Activated naive CD4-positive, alpha-beta T cell treated with anti-CD3 and anti-CD28 coated beads, Interleukin-2, amount 10 ng/mL, durations not matched to agents 7 days and 5 days (primary cell): ENCODE measurements at places on chromosomes 5 and 9.
A peak's percentile ranks its signal among the peaks of the same experiment; 100 is the strongest.

- H3K27me3 ChIP-seq = no peaks in the 10 kb centered on the region
- no peaks in the 10 kb centered on the region for H3K36me3 ChIP-seq
Observed at GRCh38 chr5:118249386-118249785, 739.0 kb downstream of the DTWD2 start.

DNA sequence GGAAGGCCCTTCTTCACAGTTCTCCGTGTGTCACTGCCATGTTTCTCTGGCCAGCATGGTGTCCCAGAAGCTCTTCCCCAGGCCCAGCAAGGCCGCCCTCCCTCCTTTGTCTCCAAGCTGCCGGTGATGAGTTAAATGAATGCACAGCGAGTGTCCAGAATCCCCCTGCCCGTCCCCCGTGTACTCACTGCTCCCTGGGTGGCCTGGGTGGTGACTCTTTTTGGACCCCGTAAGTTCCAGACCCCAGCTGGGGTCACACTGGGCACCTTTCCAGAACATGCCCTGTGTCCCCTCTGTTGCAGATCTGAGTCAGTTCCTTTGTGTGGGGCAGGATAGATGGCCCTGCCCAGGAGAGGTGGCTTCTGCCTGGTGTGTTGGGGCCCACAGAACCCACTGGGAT is 95.0 kb downstream of the MRPL36 start:
- DNase-seq = no peak
- no peaks in the 10 kb centered on the region for H3K36me3 ChIP-seq
- H3K27me3 ChIP-seq = peaks cover 4% of the 10 kb centered on the region
- H3K4me3 ChIP-seq = no peak overlapping the region

- no peak overlapping the region for H3K4me3 ChIP-seq
- peaks cover 2% of the 10 kb centered on the region for H3K36me3 ChIP-seq
- no peak overlapping the region for H3K27ac ChIP-seq
Observed at GRCh38 chr9:131927091-131927490, 152.6 kb downstream of the MED27 start.

DNA sequence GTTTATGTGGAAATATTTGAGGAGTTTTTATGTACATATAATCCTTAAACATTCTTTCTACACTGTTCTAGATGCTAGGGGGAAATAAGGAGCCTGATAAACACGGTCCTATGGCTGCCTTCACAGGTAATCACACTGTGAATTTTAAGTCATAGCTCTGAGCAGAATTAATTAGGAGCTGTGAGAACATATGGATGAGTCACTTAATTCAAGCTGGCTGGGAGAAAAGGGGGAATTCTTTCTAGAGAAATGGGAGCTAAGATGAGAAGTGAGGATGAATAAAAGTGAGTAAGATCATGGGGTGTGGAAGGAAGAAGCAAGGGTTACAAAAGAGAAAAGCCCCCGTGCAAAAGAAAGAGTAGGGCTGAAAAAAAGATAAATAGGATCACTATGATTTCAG is 290.8 kb downstream of the DNAH5 start:
- H3K27ac ChIP-seq = no peak overlapping the region
- H3K27me3 ChIP-seq = no peaks in the 10 kb centered on the region
- H3K4me1 ChIP-seq = no peaks in the 10 kb centered on the region
- H3K36me3 ChIP-seq = no peaks in the 10 kb centered on the region
- H3K4me3 ChIP-seq = no peak overlapping the region

- no peaks in the 10 kb centered on the region for H3K36me3 ChIP-seq
- DNase-seq = no peak
- H3K4me3 ChIP-seq = no peak overlapping the region
- no peaks in the 10 kb centered on the region for H3K4me1 ChIP-seq
Observed at GRCh38 chr9:12657233-12657632, 36.0 kb upstream of the TYRP1 start.

GRCh38 chr9:9045572-9045971 is 1246.0 kb upstream of the DMAC1 start:
- no peak for DNase-seq
- H3K4me1 ChIP-seq = no peaks in the 10 kb centered on the region
- no peaks in the 10 kb centered on the region for H3K27me3 ChIP-seq
- no peak overlapping the region for H3K27ac ChIP-seq

- H3K4me3 ChIP-seq = no peak overlapping the region
- no peak for DNase-seq
- H3K4me1 ChIP-seq = no peaks in the 10 kb centered on the region
- H3K27me3 ChIP-seq = peaks cover 15% of the 10 kb centered on the region
- no peaks in the 10 kb centered on the region for H3K36me3 ChIP-seq
Observed at GRCh38 chr9:38416461-38416860, 7.8 kb downstream of the IGFBPL1 start.

DNA sequence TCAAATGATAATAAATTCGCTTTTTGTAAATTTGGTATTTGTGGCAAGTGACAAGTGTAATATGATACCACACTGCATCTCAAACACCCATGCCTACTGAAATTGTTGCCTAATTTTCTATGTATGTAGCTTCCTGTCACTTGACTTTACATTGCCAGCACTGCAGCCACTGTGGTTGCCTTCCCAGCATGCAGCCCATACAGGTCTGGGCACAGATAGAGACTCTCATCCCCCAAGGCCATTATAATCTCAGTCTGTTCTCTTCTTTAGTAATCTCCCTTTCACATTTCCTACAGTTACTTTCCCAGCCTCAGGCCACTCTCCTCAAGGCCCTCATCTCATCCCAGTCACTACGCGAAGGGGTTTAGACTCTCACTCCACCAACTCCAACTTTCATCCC is 1200.6 kb downstream of the PTPRD start:
- no peaks in the 10 kb centered on the region for H3K36me3 ChIP-seq
- no peaks in the 10 kb centered on the region for H3K27me3 ChIP-seq
- H3K27ac ChIP-seq = no peak overlapping the region
- no peak for DNase-seq
- no peak overlapping the region for H3K4me3 ChIP-seq

- no peak overlapping the region for H3K4me3 ChIP-seq
- peaks cover 30% of the 10 kb centered on the region for H3K4me1 ChIP-seq
- H3K36me3 ChIP-seq = peaks cover 27% of the 10 kb centered on the region
- no peaks in the 10 kb centered on the region for H3K27me3 ChIP-seq
Observed at GRCh38 chr9:75106857-75107256, 18.5 kb downstream of the OSTF1 start.

- peaks cover 6% of the 10 kb centered on the region for H3K36me3 ChIP-seq
- no peaks in the 10 kb centered on the region for H3K27me3 ChIP-seq
- no peak overlapping the region for H3K27ac ChIP-seq
- H3K4me3 ChIP-seq = no peak overlapping the region
- peaks cover 13% of the 10 kb centered on the region for H3K4me1 ChIP-seq
Observed at GRCh38 chr9:127833555-127833954, 20.9 kb downstream of the ENG start.

DNA sequence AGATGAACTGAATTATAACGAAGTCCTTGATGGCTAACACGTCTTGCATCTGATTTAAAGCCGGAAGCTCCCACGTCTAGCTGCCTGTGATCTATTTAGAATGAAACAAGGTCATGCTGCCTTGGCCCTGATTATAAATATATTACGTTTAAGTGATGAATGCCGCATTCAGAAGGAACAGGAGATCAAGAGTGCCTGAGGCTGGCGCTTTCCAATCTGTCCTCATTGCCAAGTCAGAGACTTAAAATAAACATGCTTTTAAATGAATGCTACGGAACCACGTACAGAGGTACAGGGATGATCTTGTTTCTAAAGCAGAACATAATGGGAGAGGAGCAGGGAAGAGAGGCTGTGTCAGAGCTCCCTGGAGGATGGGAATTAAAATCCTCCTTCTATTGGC is 292.8 kb downstream of the TLE1 start:
- no peak overlapping the region for H3K4me3 ChIP-seq
- DNase-seq = no peak
- H3K4me1 ChIP-seq = no peaks in the 10 kb centered on the region
- H3K27ac ChIP-seq = no peak overlapping the region
- H3K36me3 ChIP-seq = no peaks in the 10 kb centered on the region

GRCh38 chr5:150665044-150665443 is 4.0 kb downstream of the MYOZ3 start:
- H3K36me3 ChIP-seq = no peaks in the 10 kb centered on the region
- DNase-seq = peak; percentile 2
- no peaks in the 10 kb centered on the region for H3K4me1 ChIP-seq
- H3K27ac ChIP-seq = no peak overlapping the region
- peaks cover 33% of the 10 kb centered on the region for H3K27me3 ChIP-seq
- H3K4me3 ChIP-seq = no peak overlapping the region

DNA sequence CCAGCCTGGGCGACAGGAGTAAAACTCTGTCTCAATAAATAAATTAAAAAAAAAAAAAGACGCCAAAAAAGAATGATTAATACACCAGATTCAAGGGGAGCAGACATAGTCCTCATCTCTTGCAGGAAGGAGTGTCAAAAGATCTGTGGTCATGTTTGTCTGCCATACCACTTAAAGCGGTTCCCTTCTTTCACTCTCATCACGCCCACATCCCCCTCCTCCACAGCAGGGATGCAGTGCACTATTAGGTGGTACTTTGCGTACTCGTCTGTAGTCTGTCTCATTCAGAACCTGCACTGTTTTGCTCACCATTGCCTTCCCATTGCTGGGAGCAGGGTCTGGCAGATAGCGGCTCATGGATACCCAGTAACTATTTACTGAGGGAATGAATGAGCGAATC is 11.2 kb downstream of the CDHR2 start:
- H3K4me3 ChIP-seq = no peak overlapping the region
- peak; percentile 53 for DNase-seq
- H3K4me1 ChIP-seq = peaks cover 40% of the 10 kb centered on the region
- peaks cover 1% of the 10 kb centered on the region for H3K36me3 ChIP-seq

- no peak overlapping the region for H3K4me3 ChIP-seq
- no peaks in the 10 kb centered on the region for H3K27me3 ChIP-seq
- no peaks in the 10 kb centered on the region for H3K4me1 ChIP-seq
- H3K36me3 ChIP-seq = no peaks in the 10 kb centered on the region
- H3K27ac ChIP-seq = no peak overlapping the region
Observed at GRCh38 chr5:165334201-165334600, 1828.8 kb downstream of the MAT2B start.

DNA sequence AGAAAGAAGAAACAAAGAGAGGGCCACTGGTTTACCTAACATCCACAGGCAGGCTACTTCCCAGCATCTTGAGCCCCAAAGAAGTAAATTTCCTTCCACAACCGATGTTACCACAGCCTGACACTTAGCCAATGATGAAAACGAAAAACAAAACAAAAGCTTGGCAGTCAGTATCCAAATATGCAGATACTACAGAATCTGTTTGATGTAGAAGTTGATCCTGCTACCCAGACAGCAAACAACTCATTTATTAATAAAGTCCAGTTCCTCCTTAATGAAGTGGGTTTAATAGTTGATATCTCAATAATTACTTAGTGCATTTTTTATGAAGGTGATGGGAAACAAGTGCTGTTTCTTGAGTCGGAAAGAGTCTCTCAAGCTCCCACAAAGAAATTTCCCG is 67.1 kb upstream of the GABRP start:
- no peaks in the 10 kb centered on the region for H3K4me1 ChIP-seq
- DNase-seq = no peak
- no peak overlapping the region for H3K4me3 ChIP-seq
- H3K36me3 ChIP-seq = no peaks in the 10 kb centered on the region
- H3K27me3 ChIP-seq = peaks cover 11% of the 10 kb centered on the region
- no peak overlapping the region for H3K27ac ChIP-seq

GRCh38 chr5:35305336-35306020 is 75.2 kb upstream of the PRLR start:
- no peak for DNase-seq
- no peaks in the 10 kb centered on the region for H3K27me3 ChIP-seq
- no peak overlapping the region for H3K4me3 ChIP-seq

- H3K27me3 ChIP-seq = no peaks in the 10 kb centered on the region
- H3K27ac ChIP-seq = peak overlapping the region; percentile 2
- H3K4me1 ChIP-seq = peaks cover 75% of the 10 kb centered on the region
- H3K4me3 ChIP-seq = no peak overlapping the region
Observed at GRCh38 chr9:130022566-130023143, 20.3 kb downstream of the FNBP1 start.

GRCh38 chr5:149687486-149688168 is 42.5 kb upstream of the PPARGC1B start:
- no peaks in the 10 kb centered on the region for H3K36me3 ChIP-seq
- H3K4me3 ChIP-seq = no peak overlapping the region
- DNase-seq = no peak
- no peak overlapping the region for H3K27ac ChIP-seq

GRCh38 chr9:32631991-32632390 is 3.5 kb downstream of the TAF1L start:
- H3K27me3 ChIP-seq = no peaks in the 10 kb centered on the region
- H3K36me3 ChIP-seq = no peaks in the 10 kb centered on the region
- no peak overlapping the region for H3K27ac ChIP-seq
- no peak for DNase-seq
- no peaks in the 10 kb centered on the region for H3K4me1 ChIP-seq

GRCh38 chr5:177003649-177004048 is 2.9 kb downstream of the UIMC1 start:
- peaks cover 33% of the 10 kb centered on the region for H3K4me1 ChIP-seq
- H3K4me3 ChIP-seq = no peak overlapping the region
- no peak overlapping the region for H3K27ac ChIP-seq

GRCh38 chr9:130235558-130236435 is 29.8 kb upstream of the HMCN2 start:
- peak; percentile 76 for DNase-seq
- peaks cover 16% of the 10 kb centered on the region for H3K4me1 ChIP-seq
- no peak overlapping the region for H3K27ac ChIP-seq

DNA sequence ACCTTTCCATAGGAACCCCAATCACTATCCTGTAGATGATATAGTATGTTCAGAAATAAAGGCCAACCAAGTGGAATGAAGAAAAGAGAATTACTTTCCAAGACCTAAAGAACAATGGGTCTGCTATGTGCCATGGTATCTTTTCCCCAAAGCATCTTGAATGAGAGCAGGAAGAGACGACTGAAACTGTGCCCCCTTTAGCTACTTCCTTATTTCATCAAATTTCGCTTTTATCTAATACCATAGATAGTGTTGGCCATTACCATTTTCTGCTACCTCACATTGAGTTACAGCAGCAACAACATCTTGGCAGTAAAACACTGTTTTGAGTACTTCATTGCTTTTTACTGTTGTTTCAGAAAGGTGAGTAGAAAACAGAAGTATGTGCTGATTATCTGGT is 266.6 kb downstream of the CD180 start:
- no peaks in the 10 kb centered on the region for H3K36me3 ChIP-seq
- H3K27ac ChIP-seq = no peak overlapping the region
- DNase-seq = no peak
- H3K4me1 ChIP-seq = no peaks in the 10 kb centered on the region

GRCh38 chr9:111176511-111176910 is 138.2 kb upstream of the LPAR1 start:
- no peak for DNase-seq
- H3K27me3 ChIP-seq = no peaks in the 10 kb centered on the region
- H3K4me3 ChIP-seq = no peak overlapping the region
- H3K27ac ChIP-seq = no peak overlapping the region
- no peaks in the 10 kb centered on the region for H3K4me1 ChIP-seq

DNA sequence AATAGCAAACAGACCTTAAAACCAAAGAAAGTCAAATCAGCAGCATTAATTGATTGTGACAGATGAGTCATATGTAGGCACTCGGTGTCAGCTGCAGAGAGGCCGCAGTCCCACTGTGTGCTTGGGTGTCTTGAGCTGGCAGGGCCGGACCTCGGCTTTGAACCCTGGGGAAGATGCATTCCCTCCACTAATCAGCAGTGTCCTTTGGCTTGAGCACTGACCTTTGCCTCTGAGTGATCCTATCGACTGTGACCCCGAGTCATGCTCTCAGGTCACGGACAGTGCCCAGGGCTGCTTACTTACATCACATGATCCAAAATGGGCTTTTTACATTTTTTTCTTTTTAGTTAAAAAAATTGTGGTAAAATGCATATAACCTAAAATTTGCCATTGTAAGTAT is 188.7 kb downstream of the GADD45G start:
- no peak overlapping the region for H3K4me3 ChIP-seq
- H3K27ac ChIP-seq = no peak overlapping the region
- peaks cover 27% of the 10 kb centered on the region for H3K27me3 ChIP-seq
- no peaks in the 10 kb centered on the region for H3K4me1 ChIP-seq
